ENCODE measurements at places on chromosomes 12 and 14. TPM values are rescaled to one million over a fixed set of nuclear protein-coding genes. Genes with fewer than 3 reads are reported as not detected.
A peak's percentile ranks its signal among the peaks of the same experiment; 100 is the strongest.

The CCDC88C gene
- 28.7 TPM for polyA plus RNA-seq

The ZNF891 gene
- polyA plus RNA-seq: 3.2 TPM

DNA sequence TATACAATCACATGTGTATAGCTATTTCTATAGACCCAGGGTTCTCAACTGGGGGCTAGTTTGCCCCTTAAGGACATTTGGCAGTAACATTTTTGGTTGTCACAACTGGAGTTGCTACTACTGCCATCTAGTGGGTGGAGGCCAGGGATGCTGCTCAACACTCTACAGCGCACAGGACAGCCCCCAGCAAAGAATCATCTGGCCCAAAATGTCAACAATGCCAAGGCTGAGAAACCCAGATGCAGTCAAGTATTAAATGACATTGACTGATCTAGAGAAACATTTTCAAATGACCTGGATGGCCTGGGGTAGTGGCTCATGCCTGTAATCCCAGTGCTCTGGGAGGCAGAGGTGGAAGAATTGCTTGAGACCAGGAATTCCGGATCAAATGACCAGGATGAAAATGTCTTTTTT, 5.8 kb downstream of the WSB2 start:
- peak; percentile 23 for DNase-seq

The HSPA2 gene
- polyA plus RNA-seq: 19.4 TPM

DNA sequence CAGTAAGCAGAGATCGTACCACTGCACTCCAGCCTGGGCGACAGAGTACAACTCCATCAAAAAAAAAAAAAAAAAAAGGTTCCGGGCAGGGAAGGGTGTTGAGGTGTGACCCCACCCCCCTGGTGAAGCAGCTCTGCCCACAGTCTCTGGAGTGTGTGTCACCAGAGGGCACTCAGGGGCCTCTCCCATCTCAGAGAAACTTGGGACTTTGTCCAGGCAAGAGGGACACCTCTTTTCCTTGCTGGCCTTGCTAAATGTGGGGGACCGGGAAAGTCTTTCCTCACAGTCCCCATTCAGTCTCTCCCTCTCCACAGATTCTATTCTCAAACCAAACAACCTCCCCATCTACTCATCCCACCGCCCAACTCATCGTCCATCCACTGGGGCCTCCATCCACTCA, 43.6 kb downstream of the RFLNA start:
- no peak for DNase-seq

- no peak for DNase-seq
These were observed 112.7 kb upstream of the TMPO start for GRCh38 chr12:98402671-98403070.

Data from right renal cortex interstitium (tissue), 3 donors.